NCI-H1092 treated with DMSO at 0.1 percent for 48 hours (cell line): ENCODE measurements at places on chromosomes 16 and 17.
A peak's percentile ranks its signal among the peaks of the same experiment; 100 is the strongest.

GRCh38 chr16:76194616-76195015 is 82.6 kb upstream of the CNTNAP4 start:
- DNase-seq = no peak

GRCh38 chr16:48029768-48030167 is 126.0 kb downstream of the ABCC12 start:
- no peak for DNase-seq

DNA sequence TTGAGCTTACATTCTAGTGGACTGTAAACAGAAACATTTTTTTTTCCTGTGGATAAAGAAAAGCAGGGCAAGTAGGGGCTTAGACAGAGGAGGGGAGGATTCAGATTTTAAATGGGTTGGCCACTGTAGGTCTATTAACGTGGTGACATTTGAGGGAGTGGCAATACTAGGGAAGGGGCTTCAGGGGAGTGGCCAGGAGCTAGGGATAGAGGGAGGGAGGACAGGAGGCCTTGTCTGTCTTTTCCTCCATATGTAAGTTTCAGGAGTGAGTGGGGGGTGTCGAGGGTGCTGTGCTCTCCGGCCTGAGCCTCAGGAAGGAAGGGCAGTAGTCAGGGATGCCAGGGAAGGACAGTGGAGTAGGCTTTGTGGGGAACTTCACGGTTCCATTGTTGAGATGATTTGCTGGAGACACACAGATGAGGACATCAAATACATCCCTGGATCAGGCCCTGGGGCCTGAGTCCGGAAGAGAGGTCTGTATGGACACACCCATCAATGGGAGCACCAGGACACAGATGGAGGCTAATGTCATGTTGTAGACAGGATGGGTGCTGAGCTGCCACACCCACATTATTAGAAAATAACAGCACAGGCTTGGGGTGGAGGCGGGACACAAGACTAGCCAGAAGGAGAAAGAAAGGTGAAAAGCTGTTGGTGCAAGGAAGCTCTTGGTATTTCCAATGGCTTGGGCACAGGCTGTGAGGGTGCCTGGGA is 6.5 kb upstream of the HBM start:
- no peak for DNase-seq

- DNase-seq = peak; percentile 58
These were observed at the start of gene CHMP6 for GRCh38 chr17:80991645-80992076. CHMP6 (plus strand) TSS chr17:80991841; CDS start chr17:80991919, 78 bp downstream.

DNA sequence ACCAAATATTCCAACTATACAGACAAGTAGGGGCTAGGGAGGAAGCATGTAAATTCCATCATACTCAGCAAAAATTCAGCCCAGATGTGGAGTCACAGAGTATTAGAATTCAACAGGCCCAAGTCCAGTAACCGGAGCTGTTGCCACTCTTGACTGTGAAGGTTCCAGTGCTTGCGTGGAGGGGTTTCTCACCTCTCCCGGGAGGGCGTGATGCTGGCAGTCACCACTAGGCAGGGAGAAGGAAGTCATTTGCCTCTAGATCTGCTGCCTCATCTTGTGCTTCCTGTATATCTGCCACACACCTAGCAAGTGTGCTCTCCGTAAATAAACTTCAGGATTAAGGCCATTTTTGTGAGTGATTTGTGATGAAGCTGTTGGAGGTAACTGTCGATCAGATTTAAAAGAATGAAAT is 1.0 kb upstream of the CKLF start:
- peak; percentile 21 for DNase-seq

DNA sequence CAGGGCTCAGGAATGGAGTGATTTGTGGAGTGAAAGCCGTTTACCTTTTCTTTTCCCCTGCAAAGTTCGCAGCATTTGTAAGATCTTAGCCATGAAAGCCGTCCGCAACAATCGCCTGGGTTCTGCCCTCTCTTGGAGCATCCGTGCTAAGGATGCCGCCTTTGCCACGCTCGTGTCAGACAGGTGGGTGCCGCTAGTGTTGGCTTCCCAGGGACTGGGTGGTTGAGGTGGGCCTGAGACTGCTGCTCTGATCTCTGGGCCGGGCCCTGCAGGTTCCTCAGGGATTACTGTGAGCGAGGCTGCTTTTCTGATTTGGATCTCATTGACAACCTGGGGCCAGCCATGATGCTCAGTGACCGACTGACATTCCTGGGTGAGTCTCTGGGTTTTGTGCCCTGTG is 27.3 kb downstream of the NUP85 start:
- no peak for DNase-seq

DNA sequence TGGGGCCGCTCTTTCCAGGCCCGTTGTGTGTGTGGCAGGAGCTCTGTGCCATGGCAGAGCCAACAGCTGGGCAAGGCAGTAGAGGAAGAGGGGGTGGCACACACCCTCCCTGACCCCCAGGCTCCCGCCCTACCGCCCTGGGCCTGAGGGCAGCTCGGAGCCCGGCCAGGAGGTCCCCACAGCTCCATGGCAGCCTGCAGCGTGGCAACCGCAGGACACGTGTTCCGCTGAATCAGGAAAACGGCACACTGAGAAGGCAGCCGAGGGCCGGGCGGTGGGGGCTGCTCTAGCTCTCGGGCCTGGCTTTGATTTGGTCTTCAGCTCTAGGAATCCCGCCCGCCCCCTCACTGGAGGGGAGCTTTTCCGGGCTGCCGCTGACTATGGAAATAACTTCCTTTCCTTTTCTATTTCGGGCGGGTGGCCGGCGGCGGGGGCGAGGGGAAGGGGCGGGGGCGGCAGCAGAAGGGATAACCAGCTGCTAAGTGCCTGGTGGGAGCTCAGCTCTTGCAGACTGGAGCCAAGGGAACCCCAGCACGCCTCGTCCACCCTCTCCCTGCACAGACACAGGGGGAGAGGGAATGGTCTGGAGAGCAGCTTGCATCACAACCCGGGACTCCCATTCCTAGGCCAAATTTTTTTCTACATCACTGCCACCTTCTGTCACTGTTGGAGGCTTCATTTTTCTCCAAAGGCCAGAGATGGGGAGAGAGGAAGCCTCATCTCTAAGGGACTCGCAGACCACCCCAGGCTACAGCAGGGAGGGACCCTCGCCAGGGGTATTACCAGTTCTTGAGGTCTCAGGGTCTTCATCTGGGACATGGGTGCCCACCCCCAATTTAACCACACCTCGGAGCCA is 24.8 kb upstream of the MRPS23 start:
- no peak for DNase-seq

GRCh38 chr16:4376126-4376892 is 4.7 kb downstream of the VASN start:
- DNase-seq = no peak

GRCh38 chr16:50607051-50607431 is 58.8 kb downstream of the NKD1 start:
- no peak for DNase-seq

DNA sequence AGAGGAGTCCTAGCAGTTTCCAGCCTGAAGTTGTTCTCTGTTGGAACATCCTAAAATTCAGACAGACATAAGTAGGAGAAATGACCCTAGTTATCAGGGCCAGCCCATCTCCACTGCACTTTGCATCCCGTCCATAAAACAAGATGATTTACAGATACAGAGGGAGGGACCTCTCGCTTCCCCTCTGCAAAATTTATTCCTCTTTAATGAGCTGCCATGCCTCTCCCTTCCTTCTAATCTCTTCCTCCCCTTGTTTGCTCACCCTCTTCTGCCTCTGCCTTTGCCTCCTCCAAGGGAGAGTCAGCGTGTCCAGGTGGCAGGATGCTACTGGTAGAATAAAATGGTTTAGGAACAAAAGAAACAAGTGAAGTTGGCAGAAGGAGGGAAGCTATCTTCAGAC is 351.3 kb downstream of the SOX9 start:
- no peak for DNase-seq

- DNase-seq = no peak
These were observed 2.9 kb downstream of the CDIP1 start for GRCh38 chr16:4535627-4536108.

- no peak for DNase-seq
These were observed 4.7 kb downstream of the SLC5A11 start for GRCh38 chr16:24850289-24850938.

DNA sequence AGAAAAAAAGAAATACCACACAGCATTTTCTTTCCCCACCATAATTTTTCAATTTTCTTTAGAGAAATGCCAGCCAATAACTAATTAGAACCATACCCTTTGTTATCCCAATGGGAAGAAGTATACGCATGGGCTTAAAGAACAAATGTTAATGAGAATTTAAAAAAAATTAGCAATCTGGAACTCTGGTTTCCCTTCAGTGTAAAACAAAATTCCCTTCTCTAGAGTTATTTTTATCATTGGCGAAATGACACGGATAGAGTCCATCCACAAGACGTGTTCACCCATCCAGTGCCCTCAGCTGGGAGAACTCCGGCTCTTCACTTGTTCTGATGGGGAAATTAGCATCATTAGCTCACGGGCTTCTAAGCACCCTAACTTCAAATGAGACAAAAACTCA is 3.3 kb downstream of the NXN start:
- no peak for DNase-seq

GRCh38 chr16:11238272-11239202 is 17.5 kb downstream of the SOCS1 start:
- no peak for DNase-seq

DNA sequence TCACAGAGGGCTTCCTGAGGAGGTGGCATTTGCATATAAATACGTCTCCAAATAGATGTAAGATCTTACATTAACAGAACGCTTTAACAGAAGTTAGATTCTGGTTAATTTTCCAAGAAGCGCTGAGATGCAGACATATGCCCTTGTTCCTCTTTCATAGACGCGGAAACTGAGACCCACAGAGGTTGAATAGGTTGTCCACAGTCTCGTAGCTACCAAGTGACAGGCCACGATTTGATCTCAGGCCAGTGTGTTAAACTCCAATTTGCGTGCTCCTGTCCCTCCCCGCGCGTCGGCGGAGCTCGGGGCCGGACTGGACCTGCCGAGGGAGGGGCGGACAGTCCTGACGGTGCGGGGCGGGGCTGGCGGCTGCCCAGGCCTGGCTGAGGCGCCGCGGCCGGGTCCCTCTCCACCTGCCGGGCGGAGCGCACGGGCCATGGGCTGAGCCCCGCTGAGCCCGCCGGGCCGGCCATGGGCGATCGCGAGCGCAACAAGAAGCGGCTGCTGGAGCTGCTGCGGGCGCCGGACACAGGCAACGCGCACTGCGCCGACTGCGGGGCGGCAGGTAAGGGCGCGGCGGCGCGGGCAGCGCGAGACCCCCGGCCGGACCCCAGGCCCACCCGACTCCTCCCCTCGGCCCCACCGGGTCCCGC is at the start of gene ADAP2:
TSS of gene ADAP2 (plus strand) at position 402 of the 653 bp plus-strand sequence. CDS start at position 472, 70 bp downstream.
- DNase-seq = no peak

DNA sequence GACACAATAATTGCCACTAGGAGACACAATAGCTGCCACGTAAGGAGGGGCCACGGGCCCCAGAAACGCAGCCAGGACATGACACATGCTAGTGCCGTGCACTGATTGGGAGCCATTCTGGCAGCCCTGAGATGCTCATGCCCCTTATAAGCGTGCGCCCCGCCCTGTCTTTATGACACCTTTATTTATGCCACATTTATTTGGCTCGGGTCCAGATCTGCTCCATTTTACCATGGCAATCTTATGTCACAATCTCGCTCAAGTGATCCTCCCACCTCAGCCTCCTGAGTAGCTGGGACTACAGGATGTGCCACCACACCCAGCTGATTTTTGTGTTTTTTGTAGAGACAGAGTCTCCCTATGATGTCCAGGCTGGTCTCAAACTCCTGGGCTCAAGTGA is 43.8 kb upstream of the NF1 start:
- DNase-seq = no peak

DNA sequence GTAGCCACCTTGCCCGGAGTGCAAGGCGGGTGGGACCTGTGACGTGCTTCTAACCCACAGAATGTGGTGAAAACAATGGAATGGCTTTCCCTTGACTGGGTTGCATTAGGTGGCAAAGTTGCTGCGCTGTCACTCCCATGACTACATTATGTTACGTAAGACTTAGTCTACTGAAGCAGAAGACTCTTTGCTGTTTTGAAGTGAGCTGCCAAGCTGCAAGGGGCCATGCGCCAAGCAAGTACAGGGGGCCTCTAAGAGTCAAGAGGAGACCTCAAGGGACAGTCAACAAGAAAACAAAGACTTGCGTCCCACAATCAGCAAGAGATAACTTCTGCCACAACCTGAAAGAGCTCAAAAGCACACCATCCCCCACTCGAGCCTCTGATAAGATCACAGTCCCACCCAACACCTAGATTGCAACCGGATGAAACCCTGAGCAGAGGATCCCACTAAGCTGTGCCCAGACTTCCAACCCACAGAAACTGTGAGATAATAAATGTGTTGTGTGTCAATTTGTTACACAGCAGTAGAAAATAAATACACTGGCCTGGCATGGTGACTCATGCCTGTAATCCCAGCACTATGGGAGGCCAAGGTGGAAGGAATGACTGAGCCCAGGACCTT is 16.5 kb downstream of the ANKRD11 start:
- DNase-seq = no peak

GRCh38 chr17:6346156-6346786 is 88.7 kb downstream of the AIPL1 start:
- no peak for DNase-seq
